ENCODE measurements at places on chromosomes 16 and 17.

DNA sequence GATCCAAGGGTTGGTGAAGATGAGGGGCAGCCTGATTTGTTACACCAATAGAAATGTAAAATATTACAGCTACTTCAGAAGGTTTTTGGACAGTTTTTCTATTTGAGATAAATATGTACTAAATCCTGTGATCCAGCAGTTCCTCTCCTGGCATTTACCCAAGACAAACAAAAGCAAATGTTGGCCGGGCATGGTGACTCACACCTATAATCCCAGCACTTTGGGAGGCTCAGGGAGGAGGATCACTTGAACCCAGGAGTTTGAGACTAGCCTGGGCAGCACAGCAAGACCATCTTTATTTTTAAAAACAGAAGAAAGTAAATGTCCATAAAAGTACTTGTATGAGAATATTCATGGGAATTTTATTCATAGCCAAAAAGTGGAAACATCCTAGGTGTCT, 64.8 kb upstream of the MRC2 start:
- DNase-seq, result no peak

DNA sequence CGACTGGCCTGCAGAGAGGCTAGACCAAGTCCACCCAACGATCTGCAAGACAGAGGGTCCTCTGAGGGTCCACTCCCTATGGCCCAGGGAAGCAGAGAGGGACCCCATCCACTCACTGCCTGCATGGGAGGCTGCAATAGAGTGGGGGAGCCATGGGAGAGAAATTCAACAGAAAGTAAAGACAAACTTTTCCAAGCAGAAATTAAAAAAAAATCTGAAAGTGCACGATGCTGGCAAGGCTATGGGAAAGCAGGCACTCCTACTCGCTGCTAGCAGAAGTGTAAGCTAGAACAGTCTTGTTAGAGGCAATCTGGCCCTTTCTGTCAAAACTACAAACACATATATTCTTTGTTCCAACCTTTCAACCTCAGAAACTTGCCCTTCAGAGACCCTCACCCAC, 85.4 kb downstream of the GAS7 start:
- DNase-seq, result no peak

DNA sequence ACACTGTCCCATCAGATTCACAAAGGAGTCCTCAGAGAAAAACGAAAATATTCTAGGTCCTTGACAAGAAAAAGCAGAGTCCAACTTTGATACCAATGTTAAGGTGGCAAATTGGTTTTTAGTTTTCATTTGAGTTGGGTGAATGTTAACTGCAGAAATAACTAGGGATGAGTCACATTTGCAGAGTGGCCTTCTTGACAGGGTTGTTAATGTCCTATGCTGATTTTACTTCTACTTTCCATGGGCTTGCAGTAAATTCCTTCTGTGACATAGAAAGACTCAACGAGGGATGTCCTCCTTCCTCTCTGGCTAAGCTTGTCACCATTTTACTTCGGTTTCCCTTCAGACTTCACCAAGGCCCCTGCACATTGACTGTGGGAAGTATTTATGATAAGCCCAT, 47.2 kb upstream of the ICAM2 start:
- no peak for DNase-seq

GRCh38 chr17:9893411-9894012, 11.6 kb downstream of the RCVRN start:
- no peak for DNase-seq

- DNase-seq, result no peak
Observed at GRCh38 chr16:27149986-27150385, 53.3 kb upstream of the KDM8 start.

GRCh38 chr17:80163336-80163735, 6.5 kb upstream of the CARD14 start:
- DNase-seq, result no peak

Data from activated naive CD4-positive, alpha-beta T cell (primary cell).